ENCODE measurements at places on chromosomes 11 and 22.
A peak's percentile ranks its signal among the peaks of the same experiment; 100 is the strongest.

DNA sequence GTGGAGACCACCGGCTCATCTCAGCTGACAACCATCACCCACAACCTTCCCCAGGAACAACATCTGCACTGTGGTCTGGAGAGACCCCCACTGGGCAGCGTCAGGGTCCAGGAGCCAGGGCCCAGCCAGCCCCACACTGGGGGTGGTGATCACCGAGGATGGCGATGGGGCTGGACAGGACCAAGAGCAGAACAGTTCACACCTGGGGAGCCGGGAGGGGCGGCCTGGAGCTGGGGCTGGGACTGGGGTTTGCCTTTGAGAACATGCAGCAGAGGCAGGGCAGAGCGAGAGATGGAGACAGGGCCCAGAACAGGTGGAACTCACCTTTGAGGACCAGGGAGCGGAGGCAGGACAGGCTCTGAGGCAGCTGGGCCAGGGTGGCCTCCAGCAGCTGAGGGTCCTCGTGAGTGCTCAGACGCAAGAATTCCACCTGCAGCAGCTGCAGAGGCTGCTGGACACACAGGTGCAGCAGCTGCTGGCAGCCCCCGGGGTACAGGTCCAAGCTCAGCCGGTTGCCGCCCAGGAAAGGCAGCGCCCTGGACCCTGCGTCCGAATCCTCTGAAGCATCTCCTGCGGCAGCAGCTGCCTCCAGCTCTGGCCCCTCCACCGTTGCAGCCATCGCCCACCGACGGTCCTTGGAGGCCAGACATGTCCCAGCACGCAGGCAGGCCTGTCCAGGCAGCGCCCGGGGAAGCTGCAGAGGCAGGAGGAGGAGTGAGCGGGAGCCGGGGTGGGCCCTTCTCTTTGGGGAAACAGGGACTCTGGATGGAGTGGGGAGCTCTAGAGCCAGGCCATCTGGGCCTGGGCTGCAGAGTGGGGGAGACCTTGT lies 1.0 kb downstream of the PIDD1 start:
- no peak for DNase-seq

- no peak for DNase-seq
These were observed 23.6 kb downstream of the NNMT start for GRCh38 chr11:114319716-114320328.

GRCh38 chr11:36151933-36152580 lies 137.2 kb downstream of the COMMD9 start:
- peak; percentile 20 for DNase-seq

DNA sequence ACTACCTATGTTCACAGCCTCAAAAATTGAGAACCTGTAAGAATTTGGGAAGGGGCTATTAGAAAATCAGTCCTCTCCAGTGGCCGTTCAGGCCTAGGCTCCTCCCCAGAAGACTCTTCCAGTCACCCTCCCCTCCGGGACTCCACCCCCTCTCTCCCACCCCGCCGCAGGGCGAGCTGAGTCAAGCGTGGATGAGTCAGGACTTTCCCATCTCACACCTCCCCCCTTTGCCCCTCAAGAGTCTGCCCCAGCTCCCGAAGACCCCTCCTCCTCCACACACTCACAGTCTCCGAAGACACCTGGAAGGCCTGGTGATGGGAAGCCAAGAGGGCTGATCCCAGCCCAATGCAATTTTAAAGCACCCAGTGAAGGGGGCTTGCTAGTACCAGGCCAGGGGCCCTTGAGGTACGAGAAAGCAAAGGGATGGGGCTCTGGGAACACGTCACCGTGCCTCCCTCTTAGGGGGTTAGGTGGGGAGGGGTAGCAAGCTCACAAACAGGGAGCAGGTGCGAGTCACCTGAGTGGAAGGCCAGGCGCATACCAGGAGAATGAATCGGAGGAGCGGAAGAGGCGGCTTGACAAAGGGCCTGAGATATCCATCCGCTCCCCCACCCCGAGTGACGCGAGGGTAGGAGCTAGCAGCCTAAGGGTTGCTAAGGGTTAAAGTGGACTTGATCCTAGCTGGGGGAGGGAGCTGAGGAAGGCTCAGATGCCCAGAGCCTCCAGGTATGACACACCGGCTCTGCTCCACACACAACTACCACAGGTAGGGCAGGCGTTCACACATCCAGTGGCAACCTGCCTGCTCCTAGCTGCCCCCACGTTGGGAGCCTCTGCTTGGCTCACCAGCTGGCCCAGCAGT lies 13.6 kb downstream of the BCL9L start:
- peak; percentile 83 for DNase-seq

GRCh38 chr11:5178046-5178837 lies 22.2 kb downstream of the OR51V1 start:
- no peak for DNase-seq

GRCh38 chr11:34570584-34570983 lies 50.3 kb upstream of the EHF start:
- no peak for DNase-seq

DNA sequence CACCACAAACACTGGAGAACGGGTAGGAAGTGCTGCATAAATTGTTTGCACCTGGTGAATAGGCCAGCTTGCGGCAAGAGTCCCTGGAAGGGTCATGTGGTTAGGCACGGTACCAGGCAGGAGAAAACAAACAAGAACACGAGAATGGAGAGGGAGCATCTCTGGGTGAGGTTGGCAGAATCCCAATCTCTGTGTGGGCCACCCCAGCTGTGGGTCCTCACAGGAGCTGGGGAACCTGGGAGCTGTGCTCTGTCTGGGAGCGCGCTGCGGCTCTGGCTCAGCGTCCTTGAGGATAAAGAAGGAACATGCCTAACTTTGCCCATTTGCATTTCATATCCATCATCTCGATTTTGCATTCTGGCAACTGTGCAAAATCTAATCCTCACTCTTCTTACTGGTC lies 46.1 kb upstream of the JAM3 start:
- DNase-seq, result no peak

DNA sequence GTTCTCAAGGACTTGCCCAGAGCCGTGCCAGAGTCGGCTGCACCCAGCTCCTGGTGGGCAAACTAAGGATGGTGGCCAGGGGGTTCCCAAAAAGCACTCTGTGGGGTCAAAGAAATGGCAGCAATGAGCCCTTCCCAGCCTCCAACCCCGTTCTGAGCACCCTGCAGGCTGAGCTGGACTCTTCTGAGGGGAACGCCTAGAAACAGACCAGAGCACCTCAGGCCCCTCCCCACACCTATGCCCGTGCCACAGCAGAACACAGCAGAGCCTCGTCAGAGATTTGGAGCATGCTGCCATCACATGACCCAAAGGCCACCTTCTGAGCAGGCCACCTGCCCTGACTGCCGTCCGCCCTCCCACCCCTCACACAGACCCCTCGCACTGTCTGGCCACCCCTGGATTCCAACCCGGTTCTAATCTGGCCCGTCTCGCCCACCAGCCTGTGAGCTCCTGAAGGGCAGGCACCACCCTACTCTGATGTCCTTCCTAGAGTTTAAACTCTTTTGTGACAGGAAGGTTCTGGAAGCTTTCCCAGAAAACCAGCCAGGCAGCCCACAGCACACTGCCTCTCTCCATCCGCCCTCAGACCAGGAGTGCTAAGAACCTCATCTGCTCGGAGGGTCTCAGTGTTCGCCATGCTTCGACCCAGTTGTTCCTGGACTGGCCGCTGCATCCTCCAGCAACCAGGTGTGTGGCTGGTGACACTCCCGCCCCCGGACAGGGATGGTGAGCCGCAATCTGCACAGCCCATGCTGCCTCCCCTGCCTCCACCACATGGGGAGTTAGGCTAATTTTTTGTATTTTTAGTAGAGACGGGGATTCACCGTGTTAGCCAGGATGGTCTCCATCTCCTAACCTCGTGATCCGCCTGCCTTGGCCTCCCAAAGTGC lies 97.6 kb downstream of the CELSR1 start:
- DNase-seq, result no peak

- no peak for DNase-seq
These were observed 382 bp downstream of the C11orf54 start for GRCh38 chr11:93741882-93742226.

- DNase-seq, result no peak
These were observed 84.7 kb downstream of the DGCR2 start for GRCh38 chr22:19037282-19038163.

DNA sequence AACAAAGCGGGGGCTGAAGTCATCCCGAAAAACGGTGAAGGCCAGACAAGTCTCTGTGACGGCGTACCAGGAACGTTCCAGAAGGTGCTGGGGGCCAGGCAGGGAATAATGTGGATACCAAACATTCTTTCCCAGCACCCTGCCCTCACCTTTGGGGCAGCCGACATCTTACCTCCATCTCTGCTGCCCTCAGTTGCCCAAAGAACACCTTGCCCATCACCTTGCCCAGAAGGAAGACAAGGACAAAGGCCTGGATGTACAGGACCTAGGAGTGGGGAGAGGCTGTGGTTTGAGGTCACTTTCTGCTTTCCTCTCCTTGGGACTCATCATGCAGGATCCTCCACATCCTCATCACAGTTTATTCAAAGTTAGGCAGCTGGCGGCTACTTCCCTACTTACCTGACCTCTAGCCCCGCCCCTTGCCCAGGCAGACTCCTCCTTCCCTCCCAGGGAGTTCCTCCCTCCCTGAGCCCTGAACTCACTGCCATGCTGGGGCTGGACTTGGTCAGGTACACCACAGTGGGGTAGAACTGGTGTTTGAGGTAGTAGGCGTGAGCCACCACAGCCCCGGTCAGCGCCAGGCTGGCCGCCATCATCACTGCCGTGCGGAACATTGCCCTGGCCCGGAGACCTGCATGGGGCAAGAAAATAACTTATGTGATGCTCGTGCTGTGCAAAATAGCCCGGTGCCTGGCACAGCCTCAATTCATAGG lies 1.2 kb downstream of the SYVN1 start:
- DNase-seq, result no peak

- no peak for DNase-seq
These were observed 21.5 kb downstream of the ELMOD1 start for GRCh38 chr11:107612445-107612844.

GRCh38 chr22:33873186-33873585 lies 47.1 kb downstream of the LARGE1 start:
- DNase-seq, result no peak

DNA sequence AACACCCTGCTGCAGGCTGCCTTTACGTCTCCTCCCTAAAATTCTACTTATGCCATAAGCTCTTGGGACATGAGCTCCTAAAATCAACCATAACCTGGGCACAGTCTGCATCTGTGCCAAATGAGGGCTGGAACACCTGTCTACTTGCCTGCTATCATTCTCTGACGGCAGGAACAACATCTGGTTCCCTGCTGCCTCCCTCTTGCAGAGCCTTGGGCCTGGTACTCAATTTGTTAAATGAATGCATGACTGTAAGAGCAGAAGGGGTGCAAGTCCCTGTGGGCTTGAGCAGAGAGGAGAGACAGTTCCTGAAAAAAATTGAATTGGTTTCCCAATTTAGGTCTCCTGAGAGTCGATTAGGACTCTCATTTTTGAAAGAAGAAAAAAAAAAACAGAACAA lies 66.7 kb upstream of the CSNK2A3 start:
- no peak for DNase-seq

DNA sequence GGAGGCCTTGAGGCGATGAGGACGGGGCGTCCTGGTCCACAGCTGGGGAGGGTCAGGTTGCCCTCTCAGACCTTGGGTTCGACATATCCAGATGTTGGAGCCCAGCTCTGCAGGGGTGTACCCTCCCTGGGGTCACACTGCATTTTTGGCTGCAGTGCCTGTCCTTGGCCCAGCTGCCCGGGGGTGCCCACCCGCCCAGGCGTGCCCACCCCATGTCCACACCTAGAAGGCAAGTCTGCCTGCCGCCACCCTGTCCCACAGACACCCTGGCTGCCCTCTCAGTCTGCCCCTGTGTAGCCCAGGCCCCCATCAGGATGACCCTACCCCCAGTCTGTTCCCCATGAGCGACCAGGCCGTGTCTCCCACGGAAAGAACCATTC lies 3.0 kb downstream of the LSP1 start:
- DNase-seq, result no peak

GRCh38 chr11:28838741-28839140 lies 730.6 kb downstream of the METTL15 start:
- no peak for DNase-seq

- no peak for DNase-seq
These were observed 4.5 kb downstream of the OR5B21 start for GRCh38 chr11:58503361-58503856.

DNA sequence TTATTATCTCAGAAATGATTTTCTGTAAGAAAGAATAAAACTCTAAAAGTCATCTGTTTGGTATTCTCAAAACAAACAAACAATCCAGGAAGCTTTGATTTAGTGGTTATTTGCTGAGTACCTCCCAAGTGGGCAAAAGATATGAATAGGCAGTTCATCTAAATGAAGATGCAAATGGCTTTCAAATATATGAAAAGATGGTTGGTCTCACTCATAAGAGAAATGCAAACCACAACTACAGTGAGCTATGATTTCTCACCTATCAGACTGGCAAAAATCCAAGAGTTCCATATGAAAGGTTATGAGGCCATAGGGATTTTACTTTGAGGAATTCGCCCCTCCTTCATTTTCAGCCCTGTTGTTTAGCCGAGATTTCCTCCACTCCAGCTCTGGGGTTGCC lies 11.3 kb upstream of the P2RY2 start:
- no peak for DNase-seq

GRCh38 chr22:19761725-19762567 lies 1.4 kb downstream of the TBX1 start:
- no peak for DNase-seq

DNA sequence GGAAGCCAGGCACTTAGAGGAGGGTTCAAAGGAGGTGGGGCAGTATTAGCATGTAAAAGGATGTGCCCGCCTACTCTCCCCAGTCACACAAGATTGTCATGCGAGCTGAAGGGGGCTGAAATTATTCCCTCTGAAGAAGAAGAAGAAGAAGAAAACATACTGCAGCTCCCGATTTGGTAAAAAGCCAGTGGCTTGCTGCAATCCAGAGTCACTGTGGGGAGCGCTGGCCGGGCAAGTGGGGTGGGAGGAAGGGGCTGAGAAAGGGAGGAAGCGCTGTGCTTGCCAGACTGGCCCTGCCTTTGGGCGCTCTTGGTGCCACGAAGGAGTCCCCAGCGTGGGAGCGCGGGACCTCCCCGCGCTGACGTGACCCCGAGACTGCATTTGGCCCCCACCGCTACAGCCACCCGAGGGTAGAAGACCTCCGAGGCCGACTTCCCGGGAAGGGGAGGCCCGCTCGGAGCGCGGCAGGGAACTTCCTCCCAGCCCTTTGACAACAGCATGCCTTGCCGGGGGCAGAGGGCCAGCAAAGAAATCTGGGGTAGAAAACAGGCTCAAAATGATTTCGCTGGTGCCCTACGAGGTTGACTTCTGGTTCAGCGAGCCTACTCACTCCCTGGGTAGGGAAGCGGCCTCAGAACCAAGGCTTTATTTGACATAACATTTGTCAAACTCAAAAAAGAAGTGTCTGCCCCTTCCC lies 906.3 kb downstream of the DLG2 start:
- peak; percentile 35 for DNase-seq

Data from right hindlimb (tissue), 1 donor.